ENCODE measurements at places on chromosomes 5 and 9.

DNA sequence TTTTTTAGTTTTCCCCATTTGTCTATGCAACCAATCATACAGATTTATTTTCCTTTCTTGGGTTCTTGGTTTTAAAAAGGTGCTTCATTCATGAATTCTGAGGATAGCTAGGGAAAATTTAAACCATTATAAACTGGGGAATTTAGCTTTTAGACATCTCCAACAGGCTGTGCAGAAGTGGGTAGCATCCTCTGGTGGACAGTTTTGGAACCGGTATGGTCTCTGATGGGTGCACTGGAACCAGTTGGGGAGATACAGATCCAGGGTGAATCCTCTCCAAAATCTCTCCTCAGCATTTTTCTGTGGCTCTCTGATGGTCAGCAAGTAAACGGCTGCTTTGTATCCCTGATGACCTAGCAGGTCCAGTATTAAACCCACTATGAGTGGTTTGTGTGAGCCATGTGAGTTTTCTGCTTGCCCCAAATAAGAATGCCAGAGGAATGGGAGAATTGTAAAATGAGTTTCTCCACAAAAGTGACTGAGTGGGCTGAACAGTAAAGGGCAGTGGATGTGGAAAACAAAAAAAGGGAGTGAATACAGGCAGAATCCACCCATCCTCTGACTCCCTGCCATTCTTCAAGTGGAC lies 9.1 kb upstream of the DNAJC25 start:
- no peak for DNase-seq

DNA sequence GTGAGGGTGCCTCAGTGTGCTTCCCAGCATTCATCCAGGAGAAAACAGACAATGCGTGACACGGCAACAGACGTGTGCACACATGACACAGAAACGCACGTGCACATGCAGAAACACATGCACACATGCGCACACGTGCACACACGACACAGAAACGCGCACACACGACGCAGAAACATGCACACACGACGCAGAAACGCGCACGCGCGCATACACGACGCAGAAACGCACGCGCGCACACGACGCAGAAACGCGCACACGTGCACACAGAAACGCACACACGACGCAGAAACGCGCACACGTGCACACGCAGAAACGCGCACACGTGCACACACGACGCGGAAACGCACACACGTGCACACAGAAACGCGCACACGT lies 16.5 kb downstream of the TPPP start:
- DNase-seq, result no peak

GRCh38 chr9:92611621-92612285 lies 58.2 kb downstream of the IPPK start:
- no peak for DNase-seq

- DNase-seq, result no peak
Observed at GRCh38 chr9:135699440-135699839, at the start of gene SOHLH1. SOHLH1 (minus strand) TSS chr9:135699481; CDS start chr9:135699467, 14 bp downstream.

DNA sequence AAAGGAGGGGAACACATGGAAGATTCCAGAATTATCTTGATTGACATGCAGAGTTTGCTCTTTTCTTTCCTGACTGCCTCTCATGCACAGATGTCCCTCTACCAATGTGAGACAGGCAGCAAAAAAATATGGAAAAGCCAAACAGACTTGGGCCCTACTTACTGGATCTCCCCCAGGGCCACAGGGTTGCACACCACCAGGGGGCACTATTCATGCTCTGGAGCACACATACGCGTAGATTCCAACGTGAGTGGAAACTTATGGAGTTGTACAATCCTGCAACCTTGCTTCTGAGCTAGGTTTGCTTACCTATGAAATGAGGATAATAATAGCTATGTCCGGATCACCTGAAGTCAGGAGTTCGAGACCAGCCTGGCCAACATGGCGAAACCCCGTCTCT lies 319.5 kb downstream of the ARHGEF28 start:
- DNase-seq, result no peak

DNA sequence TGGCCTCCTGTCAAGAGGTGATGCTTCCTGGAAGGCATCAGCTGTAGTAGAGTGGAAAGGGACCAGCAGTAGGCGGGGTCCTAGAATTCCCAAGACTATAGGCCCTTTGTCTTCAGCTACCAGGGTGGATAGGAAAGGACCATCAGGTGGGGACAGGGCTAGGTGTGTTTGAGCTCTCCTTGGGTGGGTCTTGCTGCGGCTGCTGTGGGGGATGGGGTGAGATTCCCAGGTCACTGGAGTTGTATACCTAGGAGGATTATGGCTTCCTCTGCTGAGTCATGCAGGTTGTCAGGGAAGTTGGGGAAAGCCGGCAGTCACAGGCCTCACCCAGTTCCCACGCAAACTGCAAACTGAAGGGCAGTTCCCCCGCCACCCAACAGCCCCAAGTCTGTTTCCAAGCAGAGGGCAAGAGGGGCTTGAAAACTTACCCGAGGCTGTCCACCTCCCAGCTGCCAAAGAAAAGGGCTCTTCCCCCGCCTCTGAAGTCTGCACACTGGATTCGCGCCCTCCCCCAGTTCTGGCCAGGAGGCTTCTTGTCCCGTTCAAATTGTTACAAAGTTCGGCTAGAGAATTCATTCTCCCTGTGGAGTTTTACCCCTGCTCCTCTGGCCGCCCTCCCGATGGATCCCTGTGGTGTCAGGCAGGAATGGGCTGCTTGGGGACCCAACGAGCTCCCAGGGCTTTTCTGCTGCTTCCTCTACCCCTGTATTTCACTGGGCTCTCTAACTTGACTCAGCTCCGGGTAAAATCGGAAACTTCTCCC lies 23.0 kb upstream of the ECM2 start:
- DNase-seq, result no peak

DNA sequence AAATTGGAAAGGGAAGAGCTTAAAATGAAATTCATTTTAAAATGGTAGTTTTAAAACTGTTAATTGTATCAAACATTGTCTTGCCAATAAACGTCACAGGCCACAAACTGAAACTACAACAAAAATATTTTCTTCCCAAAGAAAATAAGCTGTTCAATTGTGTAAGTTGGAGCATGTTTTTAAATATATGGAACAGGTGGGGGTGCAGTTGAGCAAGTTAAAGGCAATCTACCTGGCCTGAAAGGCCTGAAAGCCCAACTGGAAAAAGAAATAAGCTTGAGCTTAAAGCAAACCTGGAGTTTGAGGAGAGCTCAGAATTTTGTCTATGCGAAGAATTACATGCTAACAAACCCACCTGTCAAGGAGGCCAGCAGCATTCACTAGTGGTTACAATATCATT lies 439.5 kb downstream of the ACTL7B start:
- DNase-seq, result no peak

DNA sequence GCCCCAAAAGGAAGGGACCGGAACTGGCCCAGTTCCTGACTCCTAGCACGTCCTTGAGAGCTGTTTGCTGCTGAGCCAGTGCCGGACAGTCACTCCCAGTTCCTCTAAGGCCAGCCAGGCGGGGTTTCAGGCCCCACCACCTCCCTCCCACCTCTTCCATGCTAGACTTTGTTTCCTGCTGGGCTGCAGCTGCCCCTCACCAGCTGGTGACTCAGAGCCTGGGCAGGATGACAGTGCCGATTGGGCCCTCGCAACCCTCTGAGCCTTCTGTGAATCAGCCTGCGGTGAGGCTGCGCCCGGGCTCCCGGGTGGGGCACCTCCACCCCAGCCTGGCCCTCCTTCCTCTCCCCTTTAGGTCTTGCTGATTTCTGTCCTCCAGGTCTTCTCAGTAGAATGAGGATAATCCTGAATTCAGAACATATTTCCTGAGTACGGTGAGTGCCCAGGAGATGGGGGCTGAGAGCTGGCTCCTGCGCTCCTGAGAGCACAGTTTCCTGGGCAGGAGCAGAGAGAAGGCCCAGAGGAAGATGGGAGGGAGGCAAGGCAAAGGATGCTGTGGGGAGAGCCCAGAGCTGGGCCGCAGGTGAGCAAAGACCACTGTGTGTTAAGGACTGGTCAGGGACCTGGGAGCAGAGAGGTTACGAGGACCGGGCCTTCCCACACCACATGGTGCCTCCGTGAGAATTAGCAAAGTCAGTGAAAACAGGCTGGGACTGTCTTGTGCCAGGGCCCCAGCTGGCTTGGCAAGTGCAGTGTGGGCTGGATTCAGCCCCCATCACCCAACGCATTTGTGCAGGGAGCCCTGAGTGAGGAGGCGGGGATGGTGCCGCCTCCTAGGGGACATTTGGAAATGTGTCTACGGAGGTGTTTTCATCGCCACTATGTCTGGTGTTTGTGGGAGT lies 32.9 kb upstream of the STXBP1 start:
- DNase-seq, result peak; percentile 93

- no peak for DNase-seq
Observed at GRCh38 chr9:68981789-68982188, 32.1 kb downstream of the PRKACG start.

GRCh38 chr9:137403269-137403668 lies 19.7 kb downstream of the EXD3 start:
- no peak for DNase-seq

DNA sequence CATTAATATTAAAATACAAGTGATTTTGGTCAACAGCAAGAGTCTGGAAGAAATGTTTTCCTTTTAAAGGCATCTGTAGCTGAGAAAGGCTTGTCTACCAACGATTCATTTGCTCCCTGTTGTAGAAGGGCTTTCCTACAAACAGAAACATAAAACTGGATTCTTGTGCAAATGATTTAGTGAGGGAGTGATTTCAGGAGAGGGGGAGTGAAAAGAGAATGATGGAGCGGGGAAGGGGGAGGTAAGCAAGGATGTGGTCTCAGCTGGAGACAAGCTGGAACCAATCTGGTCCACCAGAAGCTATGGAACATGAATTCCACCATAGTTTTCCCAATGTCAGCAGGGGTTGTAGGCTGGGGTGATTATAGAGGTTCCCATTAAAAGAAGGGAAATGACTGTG lies 196.3 kb downstream of the FBXO4 start:
- no peak for DNase-seq

- DNase-seq, result no peak
Observed at GRCh38 chr9:88932766-88933165, 58.5 kb upstream of the S1PR3 start.

DNA sequence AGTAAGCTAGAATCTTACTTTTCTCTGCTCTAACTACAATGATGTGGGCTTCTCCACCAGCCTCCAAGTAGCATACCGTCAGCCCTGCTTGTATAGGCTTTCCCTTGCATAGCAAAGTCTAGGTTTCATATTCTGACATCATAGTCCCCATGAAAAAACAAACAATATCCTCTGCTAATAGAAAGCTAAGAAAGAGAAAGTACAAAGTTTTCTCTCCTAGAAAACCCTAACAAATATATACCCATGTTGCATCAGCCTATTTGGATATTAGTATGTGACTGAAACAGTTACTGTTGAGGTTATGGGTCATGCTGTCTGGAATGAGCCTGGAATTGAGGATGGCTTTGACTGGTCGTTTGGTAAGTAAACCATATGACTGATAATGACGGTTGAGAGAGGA lies 1696.0 kb downstream of the MAT2B start:
- DNase-seq, result no peak

DNA sequence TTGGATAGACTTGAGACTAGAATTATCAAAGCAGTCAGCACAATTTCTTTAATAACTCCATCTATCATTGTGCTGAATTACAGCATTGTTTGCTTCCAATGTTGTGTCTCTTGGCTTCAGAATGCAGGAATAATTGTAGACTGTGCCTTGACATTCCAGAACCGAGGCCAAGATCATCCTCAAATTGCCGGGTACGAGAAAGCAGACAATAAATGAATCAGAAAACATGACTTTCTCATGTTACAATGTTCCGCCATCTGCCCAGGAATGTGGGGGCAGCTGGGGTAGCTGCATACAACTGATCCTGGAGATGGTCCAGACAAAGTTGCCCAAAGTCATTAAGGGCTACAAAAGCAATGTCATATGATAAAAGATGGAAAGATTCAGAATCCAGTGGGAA lies 206.2 kb upstream of the SGCD start:
- no peak for DNase-seq

GRCh38 chr9:122387536-122387935 lies 16.7 kb downstream of the PTGS1 start:
- no peak for DNase-seq

DNA sequence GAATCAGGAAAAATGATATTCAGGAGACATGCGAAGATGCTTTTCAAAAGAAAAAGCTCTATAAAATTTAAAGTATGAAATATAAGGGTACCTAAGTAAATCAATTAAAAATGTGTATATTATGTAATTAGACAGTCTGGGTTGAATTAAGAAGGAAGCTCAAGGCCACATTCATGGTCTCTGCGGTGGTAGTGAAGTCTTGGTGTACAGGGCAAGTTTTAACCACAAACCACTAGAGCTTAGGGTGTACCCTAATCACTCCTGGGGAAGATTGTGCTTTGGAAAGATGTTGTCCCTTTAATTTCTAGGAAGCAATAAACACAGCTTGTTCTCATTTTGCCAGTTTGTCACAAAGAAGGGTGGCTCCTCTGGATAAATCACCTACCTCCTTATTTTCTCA lies 287.2 kb upstream of the ZNF608 start:
- no peak for DNase-seq

DNA sequence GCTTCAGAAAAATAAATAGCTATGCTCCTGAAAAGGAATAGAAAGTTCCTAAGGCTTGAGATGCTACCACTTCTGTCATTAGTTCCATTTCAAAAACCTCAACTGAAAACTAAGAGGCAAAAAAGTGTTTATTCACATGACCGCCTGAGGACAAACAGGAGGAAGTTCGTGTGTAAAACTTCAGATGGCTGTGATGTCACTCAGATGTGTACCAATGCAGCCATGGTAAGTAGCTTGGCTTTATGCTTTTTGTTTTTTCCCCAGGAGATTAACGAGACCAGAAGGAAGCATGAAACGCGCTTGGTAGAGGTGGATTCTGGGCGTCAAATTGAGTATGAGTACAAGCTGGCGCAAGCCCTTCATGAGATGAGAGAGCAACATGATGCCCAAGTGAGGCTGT lies 33.0 kb downstream of the LMNB1 start:
- no peak for DNase-seq

DNA sequence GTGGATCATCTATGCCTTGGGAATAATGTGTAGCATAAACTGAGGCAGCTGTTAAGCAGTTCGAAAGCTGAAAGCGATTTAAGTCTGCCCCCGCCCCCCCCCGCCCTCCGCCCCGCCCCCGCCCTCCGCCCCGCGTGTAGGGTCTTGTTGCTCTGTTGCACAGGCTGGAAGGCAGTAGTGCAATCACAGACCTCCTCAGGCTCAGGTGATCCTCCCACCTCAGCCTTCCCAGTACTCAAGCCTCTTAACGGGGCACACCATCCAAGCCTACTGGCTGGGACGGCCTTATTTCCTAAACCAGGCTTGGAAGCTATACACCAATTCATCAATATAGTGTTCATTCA lies 945 bp downstream of the ANKDD1B start:
- DNase-seq, result no peak

DNA sequence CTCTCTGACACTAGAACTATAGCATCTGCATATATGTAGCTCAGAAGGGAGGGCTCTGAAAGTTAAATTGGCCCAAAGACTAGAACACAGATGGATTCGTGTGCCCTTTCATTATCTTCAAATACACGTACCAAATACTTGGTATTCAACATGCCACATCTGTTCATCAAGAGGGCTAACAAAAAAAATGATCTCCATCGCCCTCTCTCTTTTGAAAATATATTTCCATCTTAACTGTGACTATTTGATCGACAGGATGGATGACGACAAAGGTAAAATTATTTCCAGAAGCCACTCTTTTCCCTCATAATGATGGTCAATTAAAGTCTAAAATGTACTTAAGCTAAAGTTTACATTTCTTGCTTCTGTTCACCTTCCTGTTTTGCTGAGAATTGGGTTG lies 77.0 kb downstream of the SEMA6A start:
- no peak for DNase-seq
